Activated T-cell treated with anti-CD3 and anti-CD28 coated beads, Interleukin-2, amount 50 U/mL, for 1 hour (primary cell): ENCODE measurements at places on chromosomes 4 and X.
A peak's percentile ranks its signal among the peaks of the same experiment; 100 is the strongest.

GRCh38 chr4:79237851-79238250 lies 88.0 kb downstream of the NAA11 start:
- no peak for DNase-seq

- no peak for DNase-seq
Measured at GRCh38 chrX:1336331-1336943, at the start of gene IL3RA. IL3RA (plus strand) TSS chrX:1336785; CDS start chrX:1341766, 4,981 bp downstream.

DNA sequence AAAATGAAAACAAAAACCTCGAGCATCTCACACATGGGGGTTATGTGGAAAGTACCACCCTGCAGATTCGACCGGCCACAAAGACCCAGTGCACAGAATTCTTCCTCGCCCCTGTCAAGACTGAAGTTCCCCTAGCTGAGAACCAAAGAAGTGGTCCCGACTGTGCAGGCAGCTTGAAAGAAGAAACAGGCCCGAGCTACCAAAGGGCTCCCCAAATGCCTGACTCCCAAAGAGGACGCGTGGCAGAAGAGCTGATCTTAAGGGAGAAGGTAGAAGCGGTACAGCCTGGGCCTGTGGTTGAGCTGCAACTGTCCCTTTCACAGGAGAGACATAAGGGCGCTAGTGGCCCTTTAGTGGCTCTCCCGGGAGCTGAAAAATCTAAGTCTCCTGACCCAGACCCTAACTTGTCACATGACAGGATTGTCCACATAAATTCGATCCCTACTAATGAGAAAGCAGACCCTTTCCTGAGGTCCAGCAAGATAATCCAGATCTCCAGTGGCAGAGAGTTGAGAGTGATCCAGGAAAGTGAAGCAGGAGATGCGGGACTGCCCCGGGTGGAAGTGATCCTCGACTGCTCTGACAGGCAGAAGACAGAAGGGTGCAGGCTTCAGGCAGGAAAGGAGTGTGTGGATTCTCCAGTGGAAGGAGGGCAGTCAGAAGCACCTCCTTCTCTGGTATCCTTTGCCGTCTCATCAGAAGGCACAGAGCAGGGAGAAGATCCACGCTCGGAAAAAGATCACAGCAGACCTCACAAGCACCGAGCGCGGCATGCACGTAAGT lies 108.8 kb upstream of the MYOZ2 start:
- DNase-seq, result no peak

- no peak for DNase-seq
Measured at GRCh38 chrX:130167040-130167439, 1.4 kb upstream of the AIFM1 start.

DNA sequence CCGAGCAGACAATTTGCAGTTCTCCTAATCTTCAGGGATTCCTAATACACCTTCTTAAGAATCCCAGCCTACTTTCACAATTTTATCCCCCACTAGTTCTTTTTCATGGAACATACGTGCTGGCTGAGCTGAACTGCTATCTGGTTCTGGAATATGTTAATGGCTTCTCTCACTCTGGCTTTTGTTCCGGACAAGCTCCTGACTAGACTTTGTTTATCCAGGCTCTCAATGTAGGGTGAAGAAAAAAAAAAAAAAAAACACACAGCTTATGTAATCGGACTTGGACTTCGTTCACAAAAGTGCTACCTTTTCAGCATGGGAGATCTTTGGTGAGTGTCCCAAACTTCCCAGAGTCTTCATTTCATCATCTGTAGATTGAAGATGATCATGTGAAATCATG lies 555.4 kb upstream of the CPEB2 start:
- DNase-seq, result no peak

DNA sequence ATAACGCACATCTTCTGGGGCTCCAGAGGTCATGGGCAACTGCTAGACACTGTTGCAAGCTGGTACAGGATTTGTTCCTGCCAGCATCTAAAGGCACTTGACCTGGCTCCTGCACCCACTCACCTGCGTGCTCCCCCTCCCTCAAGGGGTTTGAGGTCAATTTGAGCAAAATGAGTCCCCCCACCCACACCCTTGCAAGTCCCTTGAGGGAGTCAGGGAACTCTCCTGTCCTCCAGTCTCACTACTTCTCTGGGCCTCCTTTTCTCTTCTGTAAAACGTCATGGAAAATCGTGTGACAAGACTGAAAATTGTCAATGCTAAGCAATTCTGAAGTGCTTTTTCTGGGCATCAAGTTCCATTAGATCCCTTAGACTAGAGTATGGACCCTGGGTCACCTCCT lies 39.9 kb upstream of the PGK1 start:
- no peak for DNase-seq

DNA sequence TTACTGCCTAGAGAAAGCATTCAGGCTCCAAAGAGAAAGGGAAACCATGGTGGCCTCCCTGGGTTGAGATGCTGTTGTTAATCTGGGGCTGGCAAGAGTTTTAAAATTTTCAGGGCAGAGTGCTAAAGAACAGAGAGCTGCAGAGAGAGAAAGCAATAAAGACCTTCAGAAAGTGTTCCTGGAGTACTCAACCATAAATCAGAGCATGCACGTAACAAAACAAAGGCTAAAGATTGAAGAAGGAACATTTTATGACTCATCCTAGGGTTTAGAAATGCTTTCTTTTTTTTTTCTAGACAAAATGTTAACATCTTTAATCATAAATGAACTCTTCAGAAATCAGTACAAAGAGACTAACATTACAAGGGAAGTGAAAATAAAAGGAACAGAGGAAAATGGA lies 562.3 kb upstream of the NDST4 start:
- DNase-seq, result no peak

DNA sequence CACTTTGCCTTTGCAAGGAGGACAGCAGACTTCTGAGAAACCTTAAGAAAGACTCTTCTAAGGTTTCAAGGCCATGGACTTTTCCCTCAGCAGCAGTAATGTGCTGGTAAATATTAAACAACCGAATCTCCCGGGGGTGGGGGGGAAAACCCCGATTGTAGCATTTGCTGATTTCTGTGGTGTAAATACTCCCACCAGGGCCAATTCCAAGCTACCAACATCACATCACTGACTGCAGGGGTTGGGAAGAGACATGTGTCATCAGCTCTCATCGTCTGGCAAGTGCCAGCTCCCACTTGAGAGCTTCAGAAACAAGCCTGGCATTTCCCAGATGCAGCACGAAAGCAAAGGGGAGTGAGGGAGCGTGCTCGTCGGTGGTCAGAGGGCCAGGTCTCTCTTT lies 101.2 kb downstream of the BCOR start:
- no peak for DNase-seq

DNA sequence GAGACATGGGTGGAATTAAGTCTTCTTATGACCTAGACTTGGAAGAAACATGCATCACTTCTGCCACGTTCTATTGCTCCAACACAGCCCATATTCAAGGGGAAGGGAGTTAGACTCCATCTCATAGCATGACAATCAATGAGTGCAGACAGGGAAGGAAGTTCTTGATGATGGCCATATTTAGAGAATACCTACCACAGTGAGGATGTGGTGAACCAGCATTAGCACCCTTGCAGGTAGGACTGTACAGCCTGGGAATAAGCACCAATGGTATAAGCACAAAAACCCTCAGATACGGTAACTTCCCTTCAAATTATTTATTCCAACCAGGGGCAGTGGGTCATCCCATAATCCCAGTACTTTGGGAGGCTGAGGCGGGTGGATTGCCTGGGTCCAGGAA lies 29.8 kb downstream of the PAGE2 start:
- DNase-seq, result no peak

DNA sequence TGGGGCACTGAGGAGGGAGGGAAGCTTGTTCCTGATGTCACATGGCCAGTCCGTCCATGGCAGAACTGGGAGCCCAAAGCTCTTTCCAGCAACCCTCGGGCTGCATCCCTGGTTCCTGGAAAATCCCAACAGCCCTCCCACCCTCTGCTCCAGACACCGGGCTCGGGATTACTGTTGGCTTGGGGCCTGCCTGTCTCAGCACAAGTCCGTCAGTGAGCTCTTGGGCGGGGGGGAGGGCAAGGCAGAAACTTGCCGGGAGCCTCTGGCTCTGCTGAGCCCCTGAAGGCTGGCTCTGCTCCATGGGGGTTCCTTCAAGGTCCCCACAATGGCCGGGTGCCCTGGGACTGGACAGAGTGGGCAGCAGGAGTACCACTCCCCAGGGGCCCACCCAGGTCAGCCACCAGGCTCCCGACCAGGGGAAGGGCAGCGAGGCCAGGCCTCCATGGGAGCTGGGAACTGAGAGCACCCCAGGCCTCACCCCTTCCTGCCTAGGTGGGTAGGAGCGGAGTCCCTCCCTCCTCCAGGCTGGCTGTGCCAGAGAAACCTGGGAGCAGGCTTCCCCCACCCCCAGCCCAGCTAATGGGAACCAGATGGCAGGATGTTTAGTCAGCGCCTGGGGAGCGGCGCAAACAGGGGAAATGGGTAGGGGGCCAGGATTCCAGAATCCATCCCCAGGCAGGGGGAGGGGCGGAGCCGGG lies 6.4 kb upstream of the HAUS7 start:
- no peak for DNase-seq

GRCh38 chr4:5959211-5959982 lies 58.8 kb downstream of the C4orf50 start:
- no peak for DNase-seq

- DNase-seq, result no peak
Measured at GRCh38 chr4:25000639-25001038, 30.1 kb downstream of the LGI2 start.

- no peak for DNase-seq
Measured at GRCh38 chr4:188138227-188138626, 1.0 kb upstream of the TRIML1 start.

GRCh38 chr4:3420606-3420955 lies 21.2 kb upstream of the HGFAC start:
- no peak for DNase-seq

DNA sequence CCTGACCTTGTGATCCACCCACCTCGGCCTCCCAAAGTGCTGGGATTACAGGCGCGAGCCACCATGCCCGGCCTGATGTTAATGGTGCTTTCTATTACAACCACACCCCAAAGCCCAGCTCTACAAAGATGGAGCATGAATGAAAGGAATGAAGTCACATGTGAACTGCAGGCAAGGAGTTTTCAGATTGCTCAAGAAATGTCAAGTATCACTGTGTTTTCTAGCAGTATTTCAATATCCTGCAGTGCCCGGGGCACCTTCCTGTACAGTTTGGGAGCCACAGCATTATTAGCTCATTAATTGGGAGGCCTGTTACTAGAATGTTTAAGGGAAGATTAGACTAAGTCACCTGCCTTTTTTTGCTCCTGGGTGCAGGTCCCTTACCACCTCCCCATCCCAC lies 40.1 kb downstream of the PRIMPOL start:
- DNase-seq, result no peak

DNA sequence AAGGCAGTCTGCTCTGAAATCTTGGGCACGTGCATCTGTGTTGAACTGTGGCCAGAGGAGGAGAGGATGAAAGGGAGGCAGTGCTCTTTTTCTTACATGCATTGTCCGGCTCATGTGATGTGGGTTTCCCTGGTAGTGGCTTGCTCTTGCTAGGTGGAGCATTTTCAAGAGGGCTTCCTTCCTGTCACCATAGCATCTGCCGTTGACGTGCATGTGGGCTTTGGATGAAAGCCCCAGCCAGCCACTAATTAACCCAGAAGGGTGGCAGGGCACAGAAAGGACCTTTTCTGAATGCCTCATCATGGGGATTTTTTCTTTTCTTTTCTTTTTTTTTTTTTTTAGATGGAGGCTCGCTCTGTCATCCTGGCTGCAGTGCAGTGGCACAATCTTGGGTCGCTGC lies 121.3 kb downstream of the GPR143 start:
- DNase-seq, result peak; percentile 34

GRCh38 chr4:123217664-123218063 lies 178.9 kb upstream of the SPRY1 start:
- DNase-seq, result no peak

- no peak for DNase-seq
Measured at GRCh38 chr4:4270529-4270928, 19.4 kb downstream of the LYAR start.

DNA sequence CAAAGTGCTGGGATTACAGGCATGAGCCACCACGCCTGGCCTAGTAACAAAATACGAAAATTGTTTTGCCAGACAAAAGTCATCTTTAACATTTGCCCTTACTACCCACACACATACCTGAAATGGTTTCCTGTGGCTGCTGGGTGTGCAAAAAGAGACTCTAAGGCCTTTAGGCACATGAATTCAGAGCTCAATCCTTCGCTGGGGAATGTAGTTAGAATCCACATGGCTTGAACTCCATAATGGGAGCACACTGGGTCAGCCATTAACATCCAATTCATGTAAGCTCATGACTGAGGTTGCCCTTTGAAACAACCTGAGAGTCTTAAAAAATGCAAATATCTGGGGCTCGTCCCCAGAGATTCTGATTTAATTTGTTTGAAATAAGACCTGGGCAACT lies 87.8 kb downstream of the HPGD start:
- DNase-seq, result no peak

DNA sequence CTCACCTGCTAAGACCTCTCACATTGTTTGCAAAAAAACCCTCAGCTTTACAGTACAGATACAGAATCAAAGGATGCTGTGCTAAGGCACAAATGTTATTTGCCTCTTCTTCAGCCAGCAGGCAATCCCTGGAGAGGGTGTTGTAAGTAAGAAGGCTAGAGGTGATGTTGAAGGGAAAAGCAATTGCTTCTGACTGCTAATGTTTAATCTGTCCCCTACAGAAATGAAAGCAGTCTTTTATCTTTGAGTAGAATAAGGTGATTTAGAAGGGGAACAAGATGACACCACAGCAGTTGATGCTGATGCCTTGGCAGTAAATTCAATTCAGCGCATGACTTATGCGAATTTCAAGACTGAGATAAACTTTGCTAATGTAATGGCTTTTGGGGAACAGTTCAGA lies 1064.8 kb upstream of the IGFBP7 start:
- no peak for DNase-seq

DNA sequence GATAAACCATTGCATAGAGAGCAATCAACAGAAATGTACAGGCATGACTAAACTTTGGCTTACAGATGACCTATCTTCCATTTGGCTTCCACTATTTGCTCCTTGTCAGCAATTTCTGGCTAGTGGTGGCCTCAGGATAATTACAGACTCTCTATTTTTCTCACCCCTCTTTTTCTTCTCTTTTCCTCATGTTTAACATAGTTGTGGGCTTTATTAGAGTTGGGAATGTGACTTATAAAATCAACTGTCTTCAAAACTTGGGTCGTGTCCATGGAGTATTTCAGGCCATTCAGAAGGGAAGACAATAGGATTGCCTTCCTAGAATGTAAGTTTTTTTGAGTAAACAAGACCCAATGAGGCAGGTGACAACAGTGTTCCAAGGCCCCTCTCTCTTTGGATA lies 236.2 kb downstream of the FRAS1 start:
- DNase-seq, result no peak

GRCh38 chr4:7295197-7295910 lies 103.0 kb downstream of the SORCS2 start:
- DNase-seq, result no peak

DNA sequence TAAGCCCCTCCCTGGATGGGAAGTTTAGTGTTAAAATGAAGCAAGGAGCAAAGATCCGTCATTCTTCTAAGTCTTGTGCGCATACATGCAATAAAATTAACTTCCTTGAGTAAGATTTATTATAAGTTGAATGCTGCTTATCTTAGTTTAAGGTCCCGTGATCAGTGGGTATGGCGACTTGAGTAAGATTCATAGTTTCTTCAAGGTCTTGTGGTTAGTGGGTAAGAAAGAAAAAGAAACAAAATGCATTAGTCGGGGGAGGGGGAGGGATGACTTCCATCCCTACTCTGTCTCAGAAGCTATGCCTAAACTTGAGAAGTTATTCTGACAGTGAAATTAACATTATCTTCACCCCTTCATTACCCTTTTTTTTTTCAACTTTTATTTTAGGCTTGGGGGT lies 127.3 kb upstream of the MAGEB16 start:
- DNase-seq, result no peak

GRCh38 chr4:39446842-39447573 lies 11.7 kb downstream of the RPL9 start:
- peak; percentile 60 for DNase-seq
